ENCODE measurements at places on chromosomes 2 and 18. TPM values are rescaled to one million over a fixed set of nuclear protein-coding genes. Genes with fewer than 3 reads are reported as not detected.

The IL1RL2 gene
- total RNA-seq, result 0.91 TPM

The PROC gene
- not detected for total RNA-seq

The IL37 gene
- not detected for total RNA-seq

The CAVIN2 gene
- 268 TPM for total RNA-seq

The RBM44 gene
- total RNA-seq, result 1.4 TPM

The TLX2 gene
- total RNA-seq, result 0.26 TPM

The POTEJ gene
- not detected for total RNA-seq

DNA sequence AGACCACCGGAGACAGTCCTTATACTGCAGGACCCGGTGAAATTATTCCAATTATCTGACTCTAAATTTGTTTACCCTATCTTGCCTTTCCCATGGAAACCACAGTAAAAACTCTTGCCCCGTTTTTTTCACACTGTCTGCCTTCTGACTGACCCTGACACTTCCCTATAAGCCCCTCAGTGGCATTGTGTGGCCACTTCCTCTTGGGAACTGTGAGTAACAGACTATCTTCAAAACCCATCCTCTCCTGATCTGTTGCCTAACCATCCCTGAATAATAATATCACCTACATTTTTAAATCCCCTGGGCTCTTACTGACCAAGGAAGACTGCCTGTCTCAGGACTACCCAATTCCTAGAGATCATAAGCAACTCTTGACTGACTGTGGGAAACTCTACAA, 42.6 kb upstream of the RNF152 start:
- DNase-seq, result no peak

GRCh38 chr2:215507136-215507535, 71.3 kb upstream of the FN1 start:
- no peak for DNase-seq

GRCh38 chr2:215712871-215713790, 277.3 kb upstream of the FN1 start:
- no peak for DNase-seq

DNA sequence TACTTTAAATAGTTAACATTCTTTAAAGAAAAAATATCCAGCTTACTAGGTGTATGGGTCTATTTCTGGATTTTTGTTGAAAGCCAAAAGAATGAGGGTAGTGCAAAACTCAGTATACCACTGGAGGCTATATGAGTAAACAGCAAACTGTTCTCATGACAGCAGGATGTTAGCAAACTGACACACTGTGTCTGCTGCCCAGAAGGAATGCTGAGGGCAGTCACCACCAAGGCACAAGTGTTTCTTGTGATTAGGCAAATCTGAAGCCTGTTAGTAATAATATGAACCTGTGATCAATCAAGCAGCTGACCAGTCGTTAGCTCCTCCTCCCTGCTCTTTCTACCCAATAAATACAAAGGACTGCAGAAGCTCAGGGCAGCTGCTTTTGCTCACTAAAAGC, 50.5 kb upstream of the SULT1C3 start:
- no peak for DNase-seq

DNA sequence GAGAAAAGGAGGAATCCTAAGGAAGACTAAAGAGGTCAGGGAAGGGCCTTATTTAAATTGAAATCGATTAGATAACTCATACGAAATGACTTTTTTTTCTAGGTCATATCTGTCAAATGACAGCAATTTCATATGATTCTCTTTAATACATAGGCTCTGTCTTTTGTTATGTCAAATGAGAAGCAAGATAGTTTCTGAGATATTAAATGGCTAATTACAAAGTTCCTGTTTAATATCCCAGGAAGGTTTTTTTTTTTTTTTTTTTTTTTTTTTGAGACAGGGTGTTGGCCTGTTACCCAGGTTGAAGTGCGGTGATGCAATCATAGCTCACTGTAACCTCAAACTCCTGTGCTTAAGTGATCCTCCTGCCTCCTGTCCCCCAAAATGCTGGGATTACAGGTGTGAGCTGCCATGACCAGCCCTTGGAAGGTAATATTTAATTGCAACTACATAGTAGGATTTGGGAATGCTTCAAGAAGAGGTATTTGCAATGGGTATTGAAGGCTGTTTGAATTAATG, 48.0 kb upstream of the RMND5A start:
- DNase-seq, result no peak

GRCh38 chr2:160584972-160585494, 91.4 kb upstream of the RBMS1 start:
- DNase-seq, result no peak

GRCh38 chr2:104977958-104978357, 59.9 kb upstream of the MRPS9 start:
- DNase-seq, result no peak

DNA sequence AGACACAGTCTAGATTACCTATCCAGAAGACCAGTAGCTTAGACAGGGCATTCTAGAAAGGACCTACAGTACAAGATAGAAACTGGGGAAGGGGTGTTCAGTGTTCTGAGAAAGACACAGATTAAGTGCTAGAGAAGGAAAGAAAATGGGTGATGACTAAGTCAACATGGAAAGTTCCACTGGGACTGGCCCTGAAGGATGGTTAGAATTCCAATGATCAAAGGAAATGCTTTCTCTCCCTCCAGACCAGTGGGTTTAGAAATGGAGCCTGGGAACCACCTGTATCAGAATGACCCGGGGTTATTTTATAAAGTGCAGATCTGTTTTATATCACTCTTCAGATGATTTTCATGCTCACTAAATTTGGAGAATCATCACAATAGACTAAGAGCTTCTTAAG, 5.8 kb upstream of the COLEC12 start:
- no peak for DNase-seq

DNA sequence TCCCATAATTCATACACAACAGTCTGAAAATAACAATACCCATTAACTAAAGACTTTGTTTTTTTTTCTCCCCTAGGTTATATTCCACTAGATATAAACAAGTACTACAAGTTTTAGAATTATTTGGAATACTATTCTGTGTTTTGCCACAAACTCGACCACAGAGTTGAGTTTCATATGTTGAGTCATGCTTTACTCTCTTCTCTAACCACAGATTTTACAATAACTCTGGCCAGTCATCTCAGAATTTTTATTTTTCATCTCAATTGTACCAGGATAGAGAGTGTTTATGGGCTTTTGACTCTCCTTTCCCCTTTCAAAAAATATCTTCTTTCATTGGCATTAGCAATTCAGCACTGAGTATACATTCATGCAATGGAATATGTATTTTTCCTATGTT, 348.7 kb upstream of the GALNT5 start:
- no peak for DNase-seq

GRCh38 chr2:60439219-60439974, 114.1 kb downstream of the BCL11A start:
- DNase-seq, result peak; percentile 56

DNA sequence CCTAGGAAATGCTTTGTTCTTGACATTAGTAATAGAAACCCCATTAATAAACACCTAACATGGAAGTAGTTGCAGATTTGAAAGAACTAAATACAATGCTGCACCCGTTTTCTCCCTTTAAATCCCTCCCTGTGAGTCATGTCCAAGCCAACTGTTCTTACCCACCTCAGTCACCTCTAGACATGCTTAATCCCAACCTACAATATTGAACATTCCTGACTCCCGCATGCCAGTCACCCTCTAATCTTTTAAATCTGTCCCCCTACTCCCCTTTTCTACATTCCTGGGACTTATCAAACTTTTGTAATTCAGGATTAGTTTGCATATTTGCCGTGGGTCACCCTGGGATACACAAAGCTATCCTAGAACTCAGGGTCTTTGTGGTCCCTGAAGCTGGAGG, 374.6 kb downstream of the IRS1 start:
- no peak for DNase-seq

GRCh38 chr2:85420536-85421259, 2.2 kb downstream of the SH2D6 start:
- peak; percentile 94 for DNase-seq

DNA sequence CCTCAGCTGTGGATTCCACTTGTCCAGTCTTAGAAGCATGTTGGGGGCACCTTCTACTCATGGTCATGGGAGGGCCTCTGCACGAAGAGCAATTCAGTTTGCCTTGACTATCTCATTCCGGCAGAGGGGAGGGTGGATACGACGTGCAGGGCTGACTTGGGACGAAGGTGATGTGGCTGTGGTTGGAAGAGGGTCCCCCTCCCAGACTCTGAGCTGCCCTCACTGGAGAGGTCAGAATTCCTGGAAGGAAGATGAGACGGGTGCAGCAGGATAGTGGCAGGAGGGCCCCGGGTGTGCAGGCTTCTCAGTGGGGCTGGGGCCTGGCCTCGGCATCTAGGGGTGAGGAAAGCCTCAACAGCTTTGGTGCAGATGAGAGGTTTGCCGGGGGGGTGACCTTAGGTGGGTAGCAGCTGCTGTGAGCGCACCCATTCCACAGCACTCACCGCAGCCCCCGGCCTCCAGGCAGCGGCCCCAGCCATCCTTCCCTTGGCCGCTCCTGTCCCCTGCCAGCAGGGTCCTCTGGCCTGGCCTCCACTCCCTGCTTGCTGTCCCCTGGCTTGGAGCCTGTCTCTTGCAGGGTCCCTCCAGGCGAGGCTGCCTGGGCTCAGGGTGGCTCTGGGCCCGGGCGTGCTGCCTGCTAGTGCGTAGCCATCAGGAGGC, 3.2 kb downstream of the RNPEPL1 start:
- DNase-seq, result peak; percentile 68

- no peak for DNase-seq
These were observed 475.2 kb upstream of the UBE2E3 start for GRCh38 chr2:180505203-180505602.

DNA sequence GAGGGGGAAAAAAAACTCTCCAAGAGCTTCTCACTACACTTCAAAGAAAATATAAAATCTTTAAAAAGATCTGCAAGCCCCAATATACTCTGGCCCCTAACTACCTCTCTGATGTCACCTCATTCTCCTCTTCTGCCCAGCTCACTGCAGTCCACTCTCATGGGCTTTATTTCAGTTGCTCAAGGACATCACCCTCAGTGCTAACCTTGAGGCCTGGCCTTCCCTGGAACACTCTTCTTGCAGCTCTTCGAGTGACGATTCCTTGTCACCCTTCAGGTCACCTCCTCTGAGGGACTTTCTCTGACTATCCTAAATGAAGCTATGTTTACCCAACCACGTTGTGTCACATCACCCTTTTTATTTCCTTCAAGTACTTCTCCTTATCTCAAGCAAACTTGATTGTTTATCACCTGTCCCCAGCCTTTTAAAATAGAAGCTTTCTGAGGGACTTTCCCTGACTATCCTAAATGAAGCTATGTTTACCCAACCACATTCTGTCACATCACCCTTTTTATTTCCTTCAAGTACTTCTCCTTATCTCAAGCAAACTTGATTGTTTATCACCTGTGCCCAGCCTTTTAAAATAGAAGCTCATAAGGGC, 10.4 kb downstream of the RTTN start:
- no peak for DNase-seq

DNA sequence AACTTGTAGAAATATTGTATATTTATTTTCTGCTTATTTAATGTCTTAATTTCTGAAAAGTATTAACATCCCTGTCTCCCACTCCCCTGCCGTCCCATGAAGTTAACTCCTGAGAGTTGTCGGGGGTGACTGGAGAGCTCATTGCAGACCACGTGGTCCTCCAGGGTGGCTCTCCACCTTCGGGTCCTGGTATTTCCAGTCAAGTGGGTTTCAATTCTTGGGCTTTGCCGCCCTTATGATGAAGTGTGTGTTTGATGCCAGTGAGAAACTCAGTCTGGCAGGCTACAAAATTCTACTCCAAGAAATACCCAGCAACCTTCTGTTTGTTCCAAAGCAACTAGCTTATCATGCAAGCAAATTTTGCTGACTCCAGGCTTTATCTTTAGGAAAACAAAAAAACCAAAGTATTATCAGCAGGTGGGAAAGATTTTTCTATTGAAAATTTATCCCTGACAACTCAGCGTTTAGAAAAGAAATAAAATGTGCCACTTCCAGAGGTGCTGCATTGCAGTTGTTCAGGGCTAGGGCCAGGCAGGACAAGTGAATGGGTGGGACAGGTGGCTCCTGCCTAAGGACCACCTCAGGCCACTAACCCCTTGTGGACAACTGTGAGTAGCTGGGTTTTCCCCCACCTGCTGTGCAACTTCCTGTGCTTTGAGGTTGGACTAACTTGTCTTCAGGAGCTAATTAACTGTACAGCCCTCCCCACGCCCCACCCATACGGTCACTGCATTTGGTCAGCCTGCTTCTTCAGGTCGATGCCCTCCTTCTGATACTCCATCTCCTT, 46.6 kb downstream of the BCL2L11 start:
- DNase-seq, result no peak

DNA sequence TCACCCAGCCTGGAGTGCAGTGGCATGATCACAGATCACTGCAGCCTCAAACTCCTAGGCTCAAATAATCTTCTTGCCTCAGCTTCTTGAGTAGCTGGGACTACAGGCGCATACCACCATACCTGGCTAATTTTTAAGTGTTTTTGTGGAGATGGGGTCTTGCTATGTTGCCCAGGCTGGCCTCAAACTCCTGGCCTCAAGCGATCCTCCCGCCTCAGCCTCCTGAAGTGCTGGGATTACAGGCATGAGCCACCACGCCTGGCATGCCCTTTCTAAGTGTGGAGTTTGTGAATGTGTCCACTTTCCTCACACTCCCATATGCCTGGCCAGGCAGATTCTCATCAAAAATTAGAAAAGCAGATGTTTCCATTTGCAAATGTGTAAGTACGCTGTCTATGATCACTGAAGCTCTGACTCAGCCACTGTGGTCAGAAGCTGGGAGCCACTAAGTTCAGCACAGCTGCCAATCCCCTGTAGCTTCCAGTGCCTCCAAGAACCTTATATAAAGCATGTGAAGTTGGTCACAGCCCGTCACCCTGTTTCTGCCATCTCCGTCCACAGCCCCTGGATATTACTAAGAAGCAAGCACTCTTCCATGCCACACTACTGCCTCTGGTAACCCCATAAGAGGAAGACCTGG, 155.4 kb downstream of the FAM210A start:
- no peak for DNase-seq

DNA sequence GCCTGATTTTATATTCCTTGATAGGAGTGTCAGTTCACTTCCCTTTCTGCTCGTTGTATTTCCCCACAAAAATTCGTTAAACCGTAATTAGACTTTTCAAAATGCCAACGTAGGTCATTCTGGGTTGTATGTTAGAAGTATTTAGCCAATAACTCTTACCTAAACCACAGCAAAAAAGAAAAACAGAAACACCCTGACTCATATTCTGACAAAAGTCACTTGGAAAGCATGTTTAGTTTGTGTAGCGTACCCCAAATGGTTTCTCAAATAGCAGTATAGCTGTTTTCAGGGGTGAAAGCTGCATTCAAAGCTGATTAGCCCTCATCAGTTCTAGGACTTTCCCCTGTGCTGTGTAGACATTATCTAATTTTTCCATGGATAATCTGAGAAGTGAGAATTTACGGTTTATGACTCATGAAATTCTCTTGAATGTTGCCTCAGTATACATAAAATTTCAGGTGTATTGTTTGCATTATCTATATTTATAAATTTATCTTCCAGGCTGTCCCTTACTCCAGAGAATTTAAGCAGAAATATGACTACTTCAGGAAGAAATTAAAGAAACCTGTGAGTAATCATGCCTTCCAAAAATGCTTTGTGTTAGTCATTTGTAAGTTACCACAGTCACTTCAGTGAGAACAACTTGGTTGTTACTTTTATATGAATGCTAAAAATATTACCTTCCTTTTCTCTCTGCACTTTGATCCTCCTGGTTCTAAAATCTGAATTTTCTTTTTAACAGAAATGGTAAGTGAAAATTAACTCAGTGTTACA, 264.9 kb downstream of the ALPK2 start:
- DNase-seq, result no peak
